ENCODE measurements at places on chromosomes 5 and 9.

DNA sequence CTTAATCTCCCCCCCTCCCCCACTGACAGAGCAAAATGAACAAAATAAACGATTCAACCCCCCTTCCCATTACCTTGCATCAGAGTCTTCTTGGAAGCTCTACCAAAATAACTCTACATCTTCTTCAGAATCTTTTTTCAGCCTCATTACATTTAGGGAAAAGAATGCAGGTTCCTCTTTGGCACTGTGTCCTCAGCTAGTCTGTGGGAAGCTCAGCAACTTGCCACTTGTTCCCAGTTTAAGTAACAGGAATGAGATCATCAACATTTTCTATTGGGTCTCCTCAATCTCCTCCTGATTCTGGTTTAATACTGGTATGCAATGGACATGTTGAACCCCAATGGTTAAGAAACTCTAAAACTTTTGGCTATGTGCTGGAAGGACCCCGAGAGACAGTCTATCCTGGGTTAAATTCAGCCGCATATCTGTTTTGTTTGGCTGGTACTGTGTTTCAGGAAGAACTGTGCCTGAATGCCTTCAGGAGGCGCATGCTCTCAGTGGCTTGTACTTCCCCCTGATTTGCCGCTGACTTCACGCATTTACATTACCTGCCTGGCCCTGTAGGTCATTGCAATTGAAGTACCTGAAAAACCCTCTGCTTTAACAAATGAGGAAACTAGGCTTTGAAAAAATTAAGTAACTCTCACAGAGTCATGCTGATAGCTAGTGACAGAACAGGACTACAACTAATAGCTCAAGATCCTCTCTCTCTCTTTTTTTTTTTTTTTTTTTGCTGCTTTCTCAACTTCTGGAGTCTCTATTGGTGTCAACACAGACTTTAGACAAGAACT, 78.1 kb upstream of the HMHB1 start:
- DNase-seq = no peak

- DNase-seq = no peak
These were observed 522.9 kb upstream of the DAB2 start for GRCh38 chr5:39947657-39948056.

DNA sequence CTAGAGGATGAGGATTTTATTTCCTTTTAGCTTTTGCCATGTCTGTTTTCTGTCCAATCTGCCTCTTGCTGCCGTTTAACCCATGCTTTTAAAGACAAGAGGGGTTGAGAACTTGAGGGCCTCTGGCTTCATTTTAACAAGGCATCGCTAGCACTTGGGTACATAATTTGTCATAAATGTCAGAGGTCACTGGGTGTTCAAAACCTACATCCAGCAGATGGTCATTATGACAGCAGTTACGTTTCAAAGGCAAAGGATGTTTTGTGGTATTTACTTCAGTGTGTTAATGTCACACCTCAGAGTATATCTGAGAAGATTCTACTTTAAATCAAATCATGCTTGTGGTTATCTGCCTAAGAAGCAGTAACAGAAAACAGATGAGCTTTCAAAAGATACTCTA, 918.3 kb downstream of the NR2F1-AS1 start:
- no peak for DNase-seq

GRCh38 chr9:25224309-25224708, 453.9 kb downstream of the TUSC1 start:
- no peak for DNase-seq

- DNase-seq = no peak
These were observed 85.5 kb upstream of the SPIN1 start for GRCh38 chr9:88302579-88303324.

DNA sequence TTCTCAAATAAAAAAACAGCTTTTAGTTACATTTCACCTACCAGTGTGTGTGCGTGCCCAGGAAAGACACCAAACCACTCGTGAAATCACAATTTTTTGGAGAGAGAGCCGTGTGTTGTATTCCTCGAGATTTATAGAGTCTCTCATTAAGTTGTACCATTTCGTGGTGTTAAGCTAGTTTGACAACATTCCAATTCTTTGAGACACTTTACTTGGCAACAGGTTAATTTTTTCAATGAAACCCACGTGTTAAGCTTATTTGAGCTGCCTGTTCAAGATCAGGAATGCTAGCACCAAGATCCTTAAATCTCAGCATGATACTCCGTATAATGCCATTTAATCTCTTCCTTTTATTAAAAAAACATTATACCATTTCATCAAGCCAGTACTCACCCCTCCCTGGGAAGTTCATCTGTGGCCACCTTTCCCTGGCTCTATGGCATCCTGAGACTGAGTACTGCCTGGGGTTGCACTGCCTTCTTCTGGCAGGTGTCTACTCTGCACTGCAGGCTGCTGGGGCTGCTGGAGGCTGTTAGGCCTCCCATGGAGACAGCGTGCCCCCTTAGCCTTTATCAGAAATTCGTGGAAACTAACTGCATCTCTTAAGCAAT, 143.7 kb downstream of the ARHGAP26 start:
- DNase-seq = no peak

- no peak for DNase-seq
These were observed 58.2 kb upstream of the RXRA start for GRCh38 chr9:134267881-134268724.

DNA sequence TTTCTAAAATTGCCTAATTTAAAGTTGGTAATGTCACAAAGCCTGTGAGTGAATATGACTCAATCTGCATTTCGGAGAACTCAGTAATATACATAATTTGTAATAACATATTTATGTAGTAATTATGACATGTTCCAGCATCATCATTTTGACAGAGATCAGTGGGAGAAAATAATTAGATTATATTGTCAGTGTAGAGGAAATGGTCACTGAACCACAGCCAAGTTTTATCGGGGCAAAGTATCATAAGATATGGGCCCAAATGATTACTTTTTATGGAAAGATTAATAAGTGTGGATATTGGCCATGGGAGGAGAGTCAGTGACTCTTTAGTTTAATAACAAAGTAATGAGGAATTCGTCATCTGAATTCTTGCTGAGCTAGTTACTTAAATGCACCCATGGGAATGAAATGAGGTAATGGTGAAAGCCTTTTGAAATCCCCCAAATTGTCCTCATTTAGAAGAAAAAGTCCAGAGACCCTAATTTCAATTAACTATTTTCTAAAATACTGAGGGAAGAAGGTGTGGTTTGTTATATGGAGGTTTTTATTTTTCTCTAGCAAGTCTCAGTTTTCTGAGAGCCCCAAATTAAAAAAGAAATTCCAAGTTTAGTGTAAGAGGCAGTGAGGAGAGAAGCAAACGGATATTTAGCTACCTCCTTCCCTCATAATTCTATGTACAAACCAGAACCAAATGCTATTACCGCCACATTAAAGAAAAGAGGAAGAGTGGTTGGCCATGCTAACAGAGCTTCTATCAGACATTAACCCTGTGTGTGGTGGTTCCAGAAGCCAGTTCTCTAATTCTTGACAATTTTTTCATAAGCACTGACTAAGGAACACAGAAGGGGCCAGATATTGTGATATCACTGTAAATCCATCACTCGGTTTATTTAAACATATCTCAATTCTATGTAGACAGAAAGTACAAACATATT, 37.7 kb upstream of the MRPS30 start:
- no peak for DNase-seq

DNA sequence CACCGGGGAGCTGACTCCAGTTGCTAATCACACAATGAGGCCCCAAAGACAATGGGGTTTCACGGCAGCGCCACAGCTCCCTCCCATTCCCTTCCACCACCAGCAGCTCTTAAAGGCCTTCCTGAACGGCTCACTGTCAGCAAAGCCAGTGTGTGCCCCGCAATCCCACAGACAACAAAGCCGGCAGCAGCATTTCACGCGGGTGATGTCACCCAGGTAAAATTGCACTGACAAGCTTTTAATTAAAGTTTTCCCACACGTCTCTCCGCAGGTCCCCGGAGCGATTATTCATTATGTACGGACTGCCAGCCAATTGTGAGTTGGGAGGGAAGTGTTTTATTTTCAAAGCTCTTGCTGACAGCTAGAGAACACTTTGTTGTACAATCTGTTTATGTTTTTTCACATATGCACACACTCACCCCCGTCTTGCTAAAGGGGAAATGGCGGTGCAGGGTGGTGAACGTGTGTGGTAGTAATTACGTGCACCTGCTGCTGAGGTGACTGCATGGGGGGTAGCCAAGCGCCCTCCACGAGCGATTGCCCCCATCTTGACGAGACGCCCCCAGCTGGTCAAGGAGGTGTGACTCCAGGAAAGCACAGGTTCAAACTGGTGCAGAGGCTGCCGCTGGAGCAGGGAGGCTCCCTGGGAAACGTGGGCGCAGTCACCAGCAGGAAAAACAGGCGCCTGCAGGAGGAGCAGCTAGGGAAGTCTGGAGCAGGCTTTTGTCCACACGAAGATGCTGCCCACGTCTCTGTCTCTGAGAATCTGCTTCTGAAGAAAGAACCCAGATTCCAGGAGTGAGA, 65.0 kb downstream of the IRX2 start:
- DNase-seq = no peak

DNA sequence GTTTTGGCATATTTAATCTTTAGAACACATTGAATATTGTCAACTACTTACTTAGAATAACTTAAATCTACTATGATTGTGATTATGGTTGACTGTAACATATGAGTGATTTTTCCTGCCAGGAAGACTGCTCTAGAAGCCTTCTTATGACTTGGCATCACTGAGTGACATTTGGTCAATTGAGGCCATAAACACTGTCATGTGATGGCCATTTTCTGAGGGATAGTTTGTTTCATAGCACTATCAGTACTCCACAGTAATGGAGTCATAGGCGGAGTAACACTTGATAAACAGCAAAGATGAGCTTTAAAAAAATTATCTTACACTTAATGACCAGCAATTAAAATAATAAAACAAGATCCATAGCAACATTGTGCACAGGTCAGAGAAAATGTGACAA, 31.0 kb downstream of the C9orf40 start:
- DNase-seq = no peak

DNA sequence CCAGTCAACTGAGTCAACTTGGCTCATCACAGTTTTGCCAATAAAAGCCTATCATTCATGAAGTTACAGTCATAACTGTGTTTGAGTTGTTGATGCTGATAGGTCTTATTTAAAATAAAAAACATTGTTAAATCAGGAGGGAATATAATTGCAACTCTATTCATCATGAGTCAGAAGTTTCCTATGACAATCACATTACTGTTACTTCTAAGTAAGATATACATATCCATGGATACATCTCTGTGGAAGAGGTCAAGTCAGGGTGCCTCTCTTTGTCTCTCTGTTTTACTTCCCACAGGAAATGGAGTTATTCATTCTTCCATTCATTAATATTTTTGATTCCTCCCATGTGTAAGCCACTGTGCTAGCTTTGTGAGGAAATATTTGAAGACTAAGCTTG, 2015.4 kb upstream of the WWC1 start:
- DNase-seq = no peak

- no peak for DNase-seq
These were observed 85.4 kb downstream of the YTHDC2 start for GRCh38 chr5:113598926-113599325.

- DNase-seq = no peak
These were observed 163.7 kb downstream of the ESM1 start for GRCh38 chr5:54821445-54822323.

- DNase-seq = no peak
These were observed 142.9 kb downstream of the GNA14 start for GRCh38 chr9:77505232-77505631.

DNA sequence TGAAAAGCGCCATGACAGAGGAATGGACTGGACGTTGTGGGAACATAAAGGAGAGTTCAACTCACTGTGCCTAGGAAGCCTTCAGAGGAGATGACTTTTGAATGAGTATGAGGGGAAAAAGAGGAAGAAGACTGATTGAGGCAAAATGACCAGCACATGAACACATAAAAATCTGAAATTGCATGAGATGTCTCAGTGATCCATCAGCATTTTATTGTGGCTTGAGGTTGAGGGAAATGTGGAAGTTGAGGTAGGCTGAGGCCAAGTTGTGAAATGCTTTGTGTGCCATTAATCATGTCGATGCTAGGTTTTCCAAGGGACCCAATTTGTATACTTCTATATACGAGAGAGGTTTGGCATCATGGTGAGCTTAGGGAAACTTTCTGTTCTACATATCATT, 140.9 kb upstream of the TLX3 start:
- no peak for DNase-seq

DNA sequence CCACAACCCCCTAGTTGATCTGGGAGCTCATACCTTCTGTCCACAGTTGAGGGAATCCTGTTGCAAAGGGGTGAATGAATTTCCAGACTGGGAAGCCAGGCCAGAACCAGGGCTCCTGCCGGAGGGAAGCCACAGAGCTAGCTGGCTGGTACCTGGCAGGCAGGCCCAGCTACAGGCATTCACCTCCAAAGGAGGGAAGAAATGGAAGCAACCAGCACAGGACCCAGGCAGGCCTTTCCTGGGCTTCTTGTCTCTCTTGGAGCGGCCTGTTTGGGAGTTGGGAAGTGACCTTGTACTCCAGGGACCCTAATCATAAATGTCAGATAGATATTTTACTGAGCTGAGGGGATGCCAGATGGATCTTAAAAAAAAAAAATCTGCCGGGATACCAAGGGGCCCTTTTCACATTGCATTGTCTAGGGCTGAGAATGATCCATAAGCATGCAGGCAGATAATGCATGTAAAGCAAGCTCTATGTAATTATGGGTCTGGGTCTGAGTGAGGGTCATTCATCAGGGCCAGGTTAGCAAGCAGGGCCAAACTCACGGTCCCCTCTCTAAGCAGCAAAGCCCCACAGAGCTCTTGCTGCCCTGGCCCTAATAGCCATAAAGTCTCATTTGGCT, 8.4 kb downstream of the NR2F1 start:
- no peak for DNase-seq

DNA sequence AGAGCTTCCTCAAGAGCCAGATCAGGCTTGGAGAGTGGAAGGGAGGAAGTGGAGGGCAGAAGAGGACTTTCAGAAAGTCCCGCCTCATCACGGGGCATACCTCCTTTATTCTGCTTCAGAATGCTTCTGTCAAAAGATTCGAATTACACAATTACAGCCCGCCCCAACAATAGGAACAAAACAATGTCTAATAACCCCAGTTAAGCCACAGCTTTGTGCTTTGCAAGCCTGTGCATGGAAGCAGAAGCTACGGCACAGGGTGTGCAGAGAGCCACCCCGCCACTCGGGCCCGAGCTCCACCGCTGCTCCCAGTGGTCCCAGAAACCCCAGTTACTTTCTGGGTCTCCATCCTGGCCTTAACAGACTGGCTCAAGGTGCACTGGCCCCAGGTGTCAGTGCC, 23.5 kb downstream of the HNRNPH1 start:
- DNase-seq = no peak

DNA sequence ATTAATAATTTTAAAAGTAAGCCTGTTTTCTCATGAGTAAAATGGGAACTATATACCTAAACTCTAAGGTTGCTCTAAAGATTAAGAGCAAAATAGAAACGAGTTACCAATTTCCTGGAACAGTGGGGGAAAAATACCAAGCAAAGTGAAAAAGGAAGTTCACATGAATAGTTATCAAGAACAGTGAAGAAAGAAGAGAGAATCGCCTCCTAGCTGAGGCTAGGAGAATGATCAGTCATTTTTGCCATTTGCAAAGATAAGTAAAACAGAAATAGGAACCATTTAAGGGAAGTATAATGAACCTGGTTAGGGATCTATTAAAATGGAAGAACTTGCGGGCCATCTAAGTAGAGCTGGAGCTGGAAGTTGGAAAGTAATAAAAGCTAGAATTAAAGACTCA, 50.7 kb downstream of the P4HA2 start:
- DNase-seq = no peak

- no peak for DNase-seq
These were observed 128.3 kb downstream of the YIPF5 start for GRCh38 chr5:144042156-144042555.

Measured in stimulated activated CD8-positive, alpha-beta memory T cell treated with anti-CD3 and anti-CD28 coated beads, Interleukin-4, amount 100 ng/mL, for 1 hour (primary cell).